Activated T-cell treated with anti-CD3 and anti-CD28 coated beads, Interleukin-2, amount 50 U/mL, for 1 hour (primary cell): ENCODE measurements at places on chromosomes 12 and 14.

DNA sequence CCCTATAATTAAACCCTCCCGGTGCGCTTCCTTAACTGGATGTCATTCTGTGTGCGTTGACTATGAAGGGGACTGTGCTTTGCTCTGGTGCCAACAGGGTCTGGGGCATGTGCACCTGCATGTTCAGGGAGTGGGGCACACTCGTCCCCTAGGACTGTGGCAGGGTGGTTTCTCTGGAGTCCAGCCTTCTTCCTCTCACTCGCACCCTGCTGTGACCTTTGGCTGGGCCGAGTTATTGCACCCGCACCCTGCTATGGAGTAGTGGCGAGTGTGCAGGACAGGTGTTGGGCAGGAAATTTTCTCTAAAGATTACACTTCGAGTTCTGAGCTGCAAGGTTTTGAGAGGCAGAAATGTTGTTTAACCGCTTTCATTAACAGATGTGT lies 138.9 kb downstream of the PLXNC1 start:
- no peak for DNase-seq

DNA sequence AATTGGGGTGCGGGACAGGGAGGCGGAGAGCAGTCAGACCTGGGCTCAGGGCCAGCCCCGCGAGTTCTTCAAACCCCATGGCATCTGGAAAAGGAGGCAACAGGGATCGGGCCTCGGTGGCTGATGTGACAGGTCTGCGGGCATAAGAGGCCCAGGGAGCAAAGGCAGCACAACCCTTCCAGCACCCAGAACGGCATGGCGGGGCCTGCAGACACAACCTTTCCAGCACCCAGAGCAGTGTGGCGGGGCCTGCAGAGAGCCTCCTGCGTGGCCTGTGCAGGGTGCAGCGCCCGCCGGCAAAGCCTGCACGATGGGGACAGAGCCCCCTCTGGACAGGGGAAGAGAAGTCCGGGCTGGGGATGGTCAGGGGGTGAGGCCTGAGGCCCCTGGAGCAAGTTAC lies 26.2 kb upstream of the TRAF3 start:
- no peak for DNase-seq

DNA sequence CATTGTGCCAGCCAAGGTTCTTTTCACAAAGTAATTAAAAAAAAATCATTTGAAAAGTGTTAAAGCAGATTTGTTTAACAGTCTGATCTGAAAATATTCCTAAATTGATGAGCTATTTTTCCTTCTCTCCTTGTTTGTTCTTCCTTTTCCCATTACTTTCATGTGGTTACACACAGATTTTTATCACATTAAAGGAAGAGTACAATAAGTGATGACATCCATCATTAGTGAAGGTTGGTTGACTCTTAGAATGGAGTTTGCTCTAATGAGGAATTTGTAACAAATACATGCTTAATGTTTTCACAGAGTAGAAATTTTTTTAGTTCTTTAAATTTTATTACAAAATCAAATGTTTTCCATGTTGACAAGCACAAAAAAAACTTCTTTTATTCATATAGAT lies 18.9 kb upstream of the TOMM20L start:
- DNase-seq: no peak

GRCh38 chr14:89339158-89339557 lies 77.9 kb downstream of the FOXN3 start:
- no peak for DNase-seq

DNA sequence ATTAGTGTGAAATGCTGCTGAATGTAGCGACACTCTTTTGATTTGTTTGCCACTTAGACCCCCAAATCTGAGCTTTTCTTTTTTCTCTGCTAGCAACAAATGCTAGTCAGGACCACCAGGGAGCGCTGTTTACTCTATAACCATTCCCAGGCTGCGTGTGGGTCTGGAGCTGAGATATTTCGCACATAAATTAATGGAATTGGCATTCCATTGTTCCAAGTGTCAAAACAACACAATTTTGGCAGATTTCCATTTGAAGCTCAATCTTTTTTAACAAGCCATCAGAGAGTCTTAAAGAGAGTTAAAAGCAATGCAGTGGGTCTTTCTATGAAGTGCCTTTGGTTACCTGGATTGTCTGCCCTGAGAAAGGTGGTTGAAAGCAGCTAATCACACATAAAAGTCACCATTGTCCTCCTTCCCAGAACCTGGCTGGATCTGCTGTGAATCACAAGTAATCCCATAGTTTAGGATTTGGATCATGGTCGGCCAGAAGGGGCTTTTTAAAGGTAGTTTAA lies 7.4 kb upstream of the TMEM132C start:
- no peak for DNase-seq

DNA sequence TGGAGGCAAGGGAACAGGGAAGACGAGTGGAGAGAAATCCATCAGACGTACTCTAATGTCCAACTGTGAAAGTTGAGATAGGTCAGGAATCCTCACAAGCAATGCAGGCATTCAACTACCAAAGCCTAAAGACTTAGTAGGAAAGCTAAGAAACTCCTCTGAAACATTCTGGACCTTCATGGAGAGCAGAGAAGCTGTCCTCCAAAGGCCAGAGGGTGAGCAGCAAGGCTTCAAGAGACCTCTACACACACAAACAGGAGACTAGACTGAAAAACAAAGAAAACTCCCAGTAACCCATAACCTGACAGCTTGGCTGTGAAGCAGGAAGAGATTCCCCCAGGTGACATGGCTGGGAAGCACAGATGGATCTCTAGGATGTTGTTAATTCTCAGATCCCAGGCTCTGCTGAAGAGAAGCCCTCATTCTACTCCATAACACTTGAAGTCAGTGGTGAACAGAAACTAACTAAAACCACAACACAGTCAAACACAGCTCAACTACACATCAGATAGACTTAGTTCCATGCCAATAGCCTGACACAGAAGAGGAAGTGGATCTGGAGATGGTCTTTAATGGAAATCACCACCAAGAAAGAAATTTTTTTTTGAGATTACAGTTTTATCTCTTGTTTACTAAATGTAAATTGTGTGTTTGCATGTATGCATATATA lies 23.2 kb upstream of the LYZ start:
- no peak for DNase-seq

- peak; percentile 85 for DNase-seq
Observed at GRCh38 chr12:40107098-40107802, 1.4 kb upstream of the SLC2A13 start.
